Aorta (tissue), 5 donors: ENCODE measurements at places on chromosomes 5 and 9. TPM values are rescaled to one million over a fixed set of nuclear protein-coding genes. Genes with fewer than 3 reads are reported as not detected.

- H3K27ac ChIP-seq = no peak overlapping the region
- H3K4me1 ChIP-seq = no peaks in the 10 kb centered on the region
- no peaks in the 10 kb centered on the region for H3K27me3 ChIP-seq
- no peaks in the 10 kb centered on the region for H3K36me3 ChIP-seq
These were observed 172.5 kb downstream of the RASEF start for GRCh38 chr9:82890401-82890800.

The ZFP62 gene
- 20.2 TPM for total RNA-seq

- H3K4me1 ChIP-seq = no peaks in the 10 kb centered on the region
- H3K4me3 ChIP-seq = no peak overlapping the region
- H3K27me3 ChIP-seq = no peaks in the 10 kb centered on the region
- peak; percentile 55 for DNase-seq
- H3K36me3 ChIP-seq = no peaks in the 10 kb centered on the region
These were observed 733 bp downstream of the COL23A1 start for GRCh38 chr5:178589180-178590140.

The PFN3 gene
- total RNA-seq = not detected

The ASS1 gene
- 99.0 TPM for total RNA-seq

DNA sequence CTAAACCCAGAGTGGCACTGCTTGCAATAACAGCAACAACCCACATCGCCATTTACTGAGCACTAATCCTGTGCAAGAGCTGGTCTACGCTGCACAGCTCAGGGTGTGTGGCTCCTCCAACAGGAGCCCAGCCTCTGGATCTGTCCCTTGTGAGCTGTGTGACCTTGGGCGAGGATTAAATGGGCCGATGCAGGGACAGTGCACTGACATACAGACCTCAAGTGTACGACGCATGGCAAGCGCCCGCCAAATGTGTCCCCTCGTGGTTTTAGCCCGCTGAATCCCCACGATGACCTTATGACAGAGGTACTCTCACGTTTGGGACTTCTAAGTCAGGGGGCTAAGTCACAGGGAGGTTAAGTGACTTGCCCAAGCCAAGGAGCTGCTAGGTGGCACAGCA, 130.3 kb upstream of the RAPGEF1 start:
- H3K27ac ChIP-seq = no peak overlapping the region
- H3K27me3 ChIP-seq = no peaks in the 10 kb centered on the region
- no peak overlapping the region for H3K4me3 ChIP-seq
- no peaks in the 10 kb centered on the region for H3K4me1 ChIP-seq
- peak; percentile 35 for DNase-seq
- no peaks in the 10 kb centered on the region for H3K36me3 ChIP-seq

The TMEM267 gene
- 9.4 TPM for total RNA-seq

DNA sequence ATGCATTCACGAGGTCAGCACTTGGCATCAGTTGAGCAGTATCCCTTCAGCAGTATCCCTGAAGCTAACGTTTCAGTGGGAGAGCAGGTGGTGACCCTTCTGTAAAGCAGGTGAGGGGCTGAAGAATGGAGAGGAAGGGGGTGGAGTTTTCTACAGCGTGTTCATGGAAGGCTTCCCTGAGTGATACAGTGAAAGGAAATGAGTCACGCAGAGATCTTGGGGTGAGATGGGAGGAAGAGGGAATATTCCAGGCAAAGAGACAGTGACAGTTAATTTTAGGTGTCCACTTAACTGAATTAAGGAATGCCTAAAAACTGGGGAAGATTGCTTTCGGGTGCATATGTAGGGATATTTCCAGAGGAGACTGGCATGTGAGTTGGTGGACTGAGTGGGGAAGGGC, 25.7 kb downstream of the TAS2R1 start:
- H3K27ac ChIP-seq = no peak overlapping the region
- H3K4me1 ChIP-seq = no peaks in the 10 kb centered on the region
- DNase-seq = no peak
- H3K27me3 ChIP-seq = no peaks in the 10 kb centered on the region
- H3K36me3 ChIP-seq = no peaks in the 10 kb centered on the region
